Fibroblast of skin of abdomen (primary cell): ENCODE measurements at places on chromosomes 11 and 22.

DNA sequence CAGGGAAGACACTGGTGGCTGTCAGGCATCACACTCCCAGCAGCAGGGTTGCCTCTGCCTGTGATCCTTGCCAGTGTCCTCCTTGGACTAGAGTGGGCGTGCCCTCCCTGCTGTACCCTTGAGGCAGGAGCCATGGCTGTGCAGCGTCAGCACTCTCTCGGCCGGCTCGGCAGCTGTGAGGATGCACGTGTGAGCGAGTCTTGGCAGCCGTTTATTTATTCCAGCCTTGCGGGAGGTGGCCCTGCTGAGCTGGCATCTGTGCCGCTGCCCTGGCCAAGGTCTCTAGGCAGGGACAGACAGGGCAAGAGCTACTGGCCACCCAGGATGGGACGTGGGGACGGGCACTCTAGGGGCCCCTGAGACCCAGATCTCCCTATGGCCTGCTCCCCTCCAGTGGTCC is 33.9 kb downstream of the TSPAN4 start:
- DNase-seq: no peak

GRCh38 chr11:128576555-128576954 is 10.8 kb downstream of the ETS1 start:
- no peak for DNase-seq

DNA sequence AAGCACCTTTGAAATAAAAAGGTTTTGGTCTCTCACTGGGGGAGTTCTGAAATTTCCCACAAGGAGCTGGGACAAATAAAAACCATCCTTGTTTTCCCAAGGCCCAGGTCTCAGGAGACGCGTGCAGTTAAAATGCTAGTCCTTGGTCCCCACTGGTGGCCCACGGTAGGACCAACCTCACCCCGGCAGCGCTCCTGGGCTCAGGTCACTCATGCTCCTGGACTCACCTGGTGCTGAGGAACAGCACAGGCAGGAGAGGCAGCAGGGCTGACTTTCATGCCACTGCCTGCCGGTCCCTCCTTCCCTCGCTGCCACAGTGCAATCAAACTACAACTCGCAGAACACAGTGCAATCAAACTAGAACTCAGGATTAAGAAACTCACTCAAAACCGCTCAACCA is 356.8 kb upstream of the CCDC179 start:
- DNase-seq: no peak

- no peak for DNase-seq
These were observed 42.8 kb upstream of the ALKBH3 start for GRCh38 chr11:43837879-43838278.

DNA sequence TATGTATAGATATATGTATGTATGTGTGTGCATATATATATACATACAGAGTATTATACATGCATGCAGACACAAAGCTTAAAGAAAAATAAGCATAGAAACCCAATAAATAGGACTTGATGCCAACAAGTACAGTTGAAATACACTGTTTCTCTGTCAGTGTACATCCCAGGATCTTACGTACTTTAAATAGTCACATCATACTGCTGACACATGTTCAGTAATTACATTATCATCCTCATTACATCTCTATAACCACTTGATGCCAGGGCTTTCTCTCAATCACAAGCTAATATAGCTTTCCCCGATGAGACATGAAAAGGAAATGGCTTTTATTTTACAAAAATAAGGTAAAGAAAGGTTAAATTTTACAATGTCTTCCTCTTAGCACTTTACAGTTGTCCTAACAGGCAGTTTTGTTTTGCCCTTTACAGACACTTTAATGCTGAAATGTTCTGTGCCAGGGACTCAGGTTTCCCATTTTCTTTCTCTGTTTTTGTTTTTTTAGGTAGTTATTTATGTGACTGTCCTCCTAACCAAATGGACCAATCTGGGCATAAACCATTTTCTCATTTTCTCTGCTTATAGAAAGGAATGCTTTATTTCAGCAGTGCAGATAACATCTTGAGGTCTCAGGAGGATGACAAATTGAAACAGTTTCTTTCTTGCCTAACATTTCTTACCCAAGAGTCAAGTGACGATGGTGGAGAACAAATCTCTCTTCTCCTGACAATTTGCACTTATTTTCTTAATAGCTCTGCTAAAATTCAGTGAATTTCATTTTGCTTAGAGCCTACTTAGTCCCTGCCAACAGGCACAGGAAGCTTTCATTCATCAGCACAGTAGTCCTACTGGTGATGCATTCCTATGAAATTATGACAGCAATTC is 350.2 kb downstream of the TTC28 start:
- peak; percentile 47 for DNase-seq

- no peak for DNase-seq
These were observed 21.9 kb downstream of the OTOG start for GRCh38 chr11:17568944-17569343.
